ENCODE measurements at places on chromosomes 6 and 20. TPM values are rescaled to one million over a fixed set of nuclear protein-coding genes. Genes with fewer than 3 reads are reported as not detected.
A peak's percentile ranks its signal among the peaks of the same experiment; 100 is the strongest.

Gene CAGE1
- total RNA-seq = 5.7 TPM

Gene TNF
- 0.24 TPM for total RNA-seq

Gene RIPOR3
- 22.1 TPM for total RNA-seq

Gene UBD
- total RNA-seq = not detected

GRCh38 chr20:37231947-37232630, 29.5 kb downstream of the GHRH start:
- DNase-seq = no peak

GRCh38 chr20:43490038-43490437, 17.5 kb upstream of the L3MBTL1 start:
- no peak for DNase-seq

DNA sequence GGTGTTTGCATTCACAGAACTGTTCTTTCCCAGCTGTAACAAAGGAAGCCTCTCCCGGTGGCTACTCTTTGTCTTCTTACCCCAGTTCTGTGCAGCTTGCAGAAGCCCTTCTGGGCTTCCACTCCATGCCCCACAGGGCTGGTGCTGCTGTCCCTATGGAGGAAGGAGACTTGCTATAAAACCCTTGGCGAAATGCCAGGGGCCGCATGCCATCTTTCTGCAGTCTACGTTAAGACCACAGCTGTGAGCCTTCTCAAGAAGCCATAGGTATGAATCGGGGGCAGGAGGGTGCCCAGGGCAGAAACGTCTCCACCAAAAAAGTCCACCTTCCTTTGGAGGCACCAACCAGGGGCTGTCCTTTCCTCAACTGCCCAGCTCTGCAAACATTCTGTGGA, 60.7 kb downstream of the PRND start:
- no peak for DNase-seq

GRCh38 chr6:141041596-141042087, 1091.1 kb upstream of the GJE1 start:
- DNase-seq = no peak

DNA sequence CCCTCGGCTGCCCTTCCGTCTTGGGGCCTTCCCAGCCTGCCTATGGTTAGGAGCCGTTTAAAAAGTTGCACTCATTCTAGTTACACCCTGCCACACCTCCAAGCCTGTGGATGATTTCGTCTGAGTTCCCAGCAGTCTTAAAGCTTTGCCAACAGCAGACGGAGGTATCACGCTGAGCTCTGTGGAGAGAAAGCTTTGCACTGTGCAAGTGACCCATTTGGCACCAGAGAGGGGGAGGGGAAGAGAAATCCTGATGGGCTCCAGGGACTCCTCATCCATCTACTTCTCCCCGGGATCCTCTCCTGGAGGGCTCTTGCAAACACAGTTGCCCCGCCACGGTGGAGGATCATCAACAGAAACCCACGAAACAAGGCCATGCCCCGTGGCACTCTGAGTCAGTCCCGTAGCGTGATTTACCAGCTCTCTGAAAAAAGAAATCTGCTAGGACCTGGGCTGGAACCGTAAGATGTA, 98.8 kb upstream of the CITED2 start:
- peak; percentile 34 for DNase-seq

DNA sequence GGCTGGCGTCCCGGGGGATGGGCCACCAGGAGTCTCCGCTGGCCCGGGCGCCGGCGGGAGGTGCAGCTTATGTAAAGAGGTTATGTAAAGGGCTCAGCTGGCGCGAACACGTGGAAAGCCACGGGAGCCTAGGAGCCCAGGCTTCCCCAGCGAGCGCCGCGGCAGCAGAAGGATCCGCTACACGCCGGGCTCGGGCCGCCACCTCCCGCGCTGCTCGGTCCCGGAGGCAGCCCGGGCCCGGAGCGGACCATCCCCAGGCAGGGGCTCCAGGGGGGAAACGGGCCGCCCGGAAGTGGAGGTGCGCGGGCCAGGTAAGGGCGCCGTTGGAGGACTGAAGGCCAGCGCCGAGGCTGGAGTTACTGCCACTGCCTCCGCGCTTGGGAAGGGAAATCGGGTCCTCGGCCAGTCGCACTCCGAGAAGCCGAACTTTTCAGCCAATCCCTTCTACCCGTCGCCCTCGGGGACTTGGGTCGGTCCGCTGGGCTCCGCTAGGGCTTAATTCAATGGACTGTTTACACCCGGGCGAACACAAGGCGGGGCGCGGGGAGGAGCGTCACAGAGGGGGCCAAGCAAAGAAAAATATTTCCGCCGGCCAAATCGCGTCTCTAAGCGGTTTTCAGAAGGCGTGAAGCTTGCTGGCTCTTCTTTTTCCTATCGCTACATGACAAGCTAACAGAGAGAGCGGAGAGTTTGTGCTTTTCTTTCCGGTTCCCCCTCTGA, 398 bp downstream of the STK35 start:
- DNase-seq = peak; percentile 94

DNA sequence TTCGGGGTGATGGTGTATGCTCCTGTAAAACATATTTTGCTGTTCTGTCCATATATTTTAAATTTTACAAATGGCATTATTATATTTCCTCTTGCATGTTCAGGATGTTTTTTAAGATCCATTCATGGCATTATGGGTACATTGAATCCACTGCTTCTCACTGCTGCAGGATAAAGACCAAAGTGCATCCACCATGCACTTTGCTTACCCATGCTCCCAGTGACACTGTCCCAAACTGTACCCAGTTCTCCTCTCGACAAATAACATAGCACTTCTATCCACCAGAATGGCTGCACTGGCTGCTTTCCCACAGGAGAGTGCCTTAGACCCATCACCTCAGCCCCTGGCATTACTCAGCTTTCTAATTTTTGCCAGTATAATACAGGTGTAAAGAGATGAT, 29.7 kb downstream of the MTRES1 start:
- DNase-seq = no peak

GRCh38 chr6:107670792-107671199, 153.3 kb downstream of the SCML4 start:
- DNase-seq = peak; percentile 71

- DNase-seq = no peak
Measured at GRCh38 chr6:88168362-88168761, 2.2 kb upstream of the CNR1 start.

- DNase-seq = no peak
Measured at GRCh38 chr6:107793191-107793590, 30.9 kb downstream of the SCML4 start.

DNA sequence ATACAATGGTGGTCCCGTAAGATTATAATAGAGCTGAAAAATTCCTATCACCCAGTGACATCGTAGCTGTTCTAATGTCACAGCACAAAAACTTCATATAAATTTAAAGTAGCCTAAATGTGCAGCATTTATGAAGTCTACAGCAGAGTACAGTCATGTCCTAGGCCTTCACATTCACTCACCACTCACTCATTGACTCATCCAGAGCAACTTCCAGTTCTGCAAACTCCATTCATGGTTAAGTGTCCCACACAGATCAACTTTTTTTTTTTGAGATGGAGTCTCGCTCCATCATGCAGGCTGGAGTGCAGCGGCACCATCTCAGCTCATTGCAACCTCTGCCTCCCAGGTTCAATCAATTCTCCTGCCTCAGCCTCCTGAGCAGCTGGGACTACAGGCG, 20.9 kb upstream of the KCNG1 start:
- no peak for DNase-seq

DNA sequence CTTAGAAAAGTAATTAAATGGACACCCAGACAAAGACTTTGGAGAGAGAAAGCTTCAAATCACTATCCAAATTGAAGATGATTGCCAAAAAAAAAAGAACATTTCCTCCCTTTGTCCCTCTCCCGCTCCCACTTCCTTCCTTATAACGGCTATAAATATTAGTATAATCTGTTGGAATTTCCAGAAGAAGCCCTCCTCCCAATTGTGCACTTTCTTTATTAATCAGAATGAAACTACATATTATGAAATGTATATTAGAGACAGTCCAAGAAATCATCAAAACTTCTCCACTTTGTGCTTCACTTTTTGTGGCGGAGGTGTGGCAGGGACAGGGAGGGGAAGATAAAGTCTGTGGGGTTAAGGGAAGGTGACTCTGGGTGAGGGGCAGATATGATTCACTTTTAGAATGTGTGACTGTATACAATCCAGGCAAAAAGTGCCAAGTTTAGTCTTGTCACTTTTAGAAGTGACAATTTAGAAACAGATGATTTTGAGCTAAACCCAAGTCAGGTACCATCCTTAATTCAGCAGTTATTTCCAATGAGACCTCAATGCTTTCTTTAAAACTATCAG, 195.0 kb upstream of the MARCKS start:
- no peak for DNase-seq

GRCh38 chr6:142286088-142286409, 15.8 kb upstream of the ADGRG6 start:
- DNase-seq = no peak

GRCh38 chr6:41078101-41078500, 5.3 kb downstream of the NFYA start:
- DNase-seq = no peak

DNA sequence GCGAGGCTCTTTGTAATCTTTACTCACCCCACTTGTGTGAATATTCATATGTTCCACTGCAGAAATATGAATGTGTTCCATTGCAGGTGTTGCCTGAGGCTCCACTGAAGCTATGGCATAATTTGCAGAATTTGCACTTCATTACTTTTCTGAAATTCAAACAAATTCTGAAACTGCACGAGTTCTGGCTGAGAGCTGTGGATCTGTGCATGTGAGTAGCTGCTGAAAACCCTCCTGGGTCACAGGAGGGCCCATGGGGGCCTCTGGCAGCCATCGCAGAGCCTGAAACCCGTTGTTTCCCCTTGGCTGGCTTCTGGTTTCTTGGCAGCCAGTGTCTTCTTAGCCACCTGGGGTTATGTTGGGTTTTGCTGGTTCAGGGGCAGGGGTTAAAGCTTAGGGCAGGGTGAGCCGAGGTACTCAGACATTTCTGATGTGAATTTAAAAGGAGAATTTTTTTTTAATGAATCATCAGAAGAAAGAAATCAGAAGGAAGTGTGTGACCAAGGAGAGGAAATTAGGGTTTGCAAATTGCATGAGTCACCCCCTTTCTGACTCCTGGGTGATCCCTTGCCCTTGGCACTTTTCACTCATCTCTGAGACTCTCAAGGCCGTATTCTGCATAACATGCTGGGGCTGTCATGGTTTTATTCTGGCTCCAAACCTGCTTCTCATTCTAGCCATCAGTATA, 40.6 kb downstream of the TOX2 start:
- DNase-seq = no peak

- DNase-seq = no peak
Measured at GRCh38 chr6:124090491-124090890, 286.8 kb downstream of the NKAIN2 start.

DNA sequence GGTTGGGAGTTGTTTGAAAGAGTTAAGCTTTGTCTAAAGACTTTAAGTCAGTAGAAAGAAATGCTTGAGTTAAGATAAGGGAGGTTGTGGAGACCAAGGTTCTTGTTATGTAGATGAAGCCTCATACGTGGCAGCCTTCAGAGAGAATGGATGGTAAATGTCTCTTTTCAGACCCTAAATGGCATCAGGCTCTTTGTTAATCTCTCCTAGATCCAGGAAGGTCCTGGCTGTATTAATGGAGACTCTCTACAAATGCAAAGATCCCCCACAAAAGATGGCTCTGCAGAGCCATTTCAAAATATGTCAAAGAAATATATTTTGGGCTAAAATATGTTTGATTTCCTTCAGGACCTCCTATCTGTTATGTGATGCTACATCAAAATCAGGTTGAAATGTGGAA, 161.6 kb downstream of the ADAT2 start:
- DNase-seq = no peak

DNA sequence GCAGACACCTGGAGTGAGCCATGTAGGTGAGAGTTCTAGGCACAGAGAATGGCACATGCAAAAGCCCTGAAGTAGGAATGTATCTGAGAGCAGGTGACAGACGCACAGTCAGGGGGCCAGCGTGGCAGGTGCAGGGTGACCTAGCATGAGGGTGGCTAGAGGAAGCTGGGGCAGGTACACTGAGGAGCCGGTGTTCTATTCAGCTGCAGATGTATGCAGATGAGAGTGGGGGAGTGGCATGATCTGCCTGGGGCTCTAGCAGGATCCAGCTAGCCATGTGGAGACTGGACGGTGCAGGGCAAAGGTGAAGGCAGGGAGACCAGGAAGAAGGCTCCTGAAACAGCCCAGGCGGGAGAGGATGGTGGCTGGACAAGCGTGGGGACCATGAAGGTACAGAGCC, 10.7 kb downstream of the PEDS1 start:
- no peak for DNase-seq

GRCh38 chr6:106692819-106693208, 63.4 kb downstream of the QRSL1 start:
- no peak for DNase-seq

GRCh38 chr6:28868873-28869272, 54.9 kb downstream of the TRIM27 start:
- DNase-seq = no peak

- DNase-seq = no peak
Measured at GRCh38 chr6:9007027-9007426, 571.7 kb upstream of the SLC35B3 start.

DNA sequence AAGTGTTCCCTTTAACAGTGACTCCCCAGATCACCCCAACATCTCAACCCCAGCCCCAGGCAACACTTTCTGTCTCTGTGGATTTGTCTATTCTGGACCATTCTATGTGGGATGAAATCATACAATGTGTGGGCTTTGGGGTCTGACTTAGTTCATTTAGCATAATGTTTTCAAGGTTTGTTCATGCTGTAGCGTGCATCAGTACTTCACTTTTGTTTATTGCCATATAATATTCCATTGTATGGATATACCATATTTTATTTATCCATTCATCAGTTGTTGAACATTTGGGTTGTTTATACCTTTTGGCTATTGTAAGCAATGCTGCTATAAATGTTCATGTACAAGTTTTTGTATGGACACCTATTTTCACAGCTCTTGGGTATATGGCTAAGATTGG, 31.0 kb downstream of the FOXF2 start:
- no peak for DNase-seq

DNA sequence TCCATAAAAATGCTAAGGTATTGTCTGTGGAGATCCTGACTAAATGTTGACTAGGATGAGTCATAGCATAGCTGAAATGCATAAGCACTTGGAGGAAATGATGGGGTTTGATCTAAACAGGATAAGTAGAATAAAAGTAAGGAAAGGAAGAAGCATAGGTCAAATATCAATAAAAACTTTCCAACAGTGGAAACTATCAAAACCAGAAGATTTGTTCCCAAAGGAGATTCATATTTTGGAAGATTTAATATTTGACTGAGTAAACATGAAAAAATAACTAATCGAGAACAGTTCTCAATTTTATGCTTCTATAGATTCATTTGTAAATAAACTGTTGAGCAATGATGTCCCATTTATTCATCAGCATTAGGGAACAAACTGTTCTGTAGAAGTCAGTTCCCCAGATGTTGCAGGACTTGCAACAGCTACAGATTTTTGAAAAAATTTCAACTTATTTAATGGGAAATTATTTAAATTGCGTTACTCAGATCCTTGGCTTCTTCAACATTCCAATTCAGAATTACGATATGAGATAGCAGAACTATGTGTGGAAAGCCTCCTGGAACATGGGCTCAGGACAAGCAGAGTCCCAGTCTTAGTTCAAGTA, 133.7 kb upstream of the TBX18 start:
- DNase-seq = no peak

GRCh38 chr6:160730911-160731310, 28.9 kb downstream of the PLG start:
- DNase-seq = no peak
